Cerebellar nuclear complex (tissue), 1 donor: ENCODE measurements at places on chromosomes 4 and X.
A peak's percentile ranks its signal among the peaks of the same experiment; 100 is the strongest.

DNA sequence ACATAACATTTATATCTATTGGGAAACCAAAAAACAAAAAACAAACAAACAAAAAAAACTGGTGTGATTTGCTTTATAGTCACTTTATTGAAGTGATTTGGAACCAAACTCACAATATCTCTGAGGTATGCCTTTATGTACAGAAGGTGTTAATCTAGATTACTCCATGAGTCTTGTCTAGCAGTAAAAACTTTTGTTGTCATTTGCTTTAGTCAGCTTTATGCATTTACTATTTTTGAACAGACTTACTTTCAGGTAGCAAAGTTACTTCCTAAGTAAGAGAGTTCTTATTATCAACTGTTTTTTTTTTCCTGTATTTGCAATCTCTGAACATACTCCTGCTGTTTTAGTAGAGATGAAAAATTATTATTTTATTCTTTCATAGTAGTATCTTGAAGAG lies 39.5 kb downstream of the RAP1GDS1 start:
- no peak for DNase-seq

GRCh38 chrX:121333942-121334341 lies 286.5 kb downstream of the GLUD2 start:
- no peak for DNase-seq

DNA sequence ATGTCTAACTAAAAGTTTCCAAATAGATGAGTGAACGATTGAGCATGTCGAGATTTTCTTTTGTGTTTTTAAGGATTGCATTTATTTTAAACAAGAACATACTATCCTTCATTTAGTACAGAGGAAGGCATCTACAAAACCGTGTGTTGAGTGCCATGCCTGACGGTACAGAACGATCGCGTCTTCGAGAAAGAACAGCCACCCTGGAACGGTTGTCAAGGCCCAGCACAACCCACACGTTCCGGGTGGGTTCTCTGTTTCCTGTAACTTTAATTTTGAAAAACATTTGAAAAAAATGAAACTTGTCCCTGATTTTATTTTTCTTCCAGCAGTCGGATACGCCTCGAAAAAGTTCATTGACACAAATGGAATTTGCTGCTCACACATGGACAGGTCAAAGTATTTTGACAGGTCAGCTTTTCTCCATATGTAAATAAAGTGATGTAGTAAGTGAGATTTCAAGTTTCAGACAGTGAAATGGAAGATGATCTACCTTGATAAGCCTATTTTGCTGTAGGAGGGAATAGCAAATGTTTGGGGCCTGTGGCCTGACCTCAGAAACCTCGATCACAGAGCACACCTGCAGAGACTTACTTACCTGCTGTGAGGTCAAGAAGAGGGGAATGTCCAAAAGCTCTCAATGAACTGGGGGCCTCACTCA lies 24.4 kb upstream of the CYP4V2 start:
- no peak for DNase-seq

- no peak for DNase-seq
Observed at GRCh38 chrX:100924375-100924774, 4.3 kb downstream of the XKRX start.

GRCh38 chr4:82906469-82906868 lies 5.9 kb downstream of the THAP9 start:
- DNase-seq = no peak

DNA sequence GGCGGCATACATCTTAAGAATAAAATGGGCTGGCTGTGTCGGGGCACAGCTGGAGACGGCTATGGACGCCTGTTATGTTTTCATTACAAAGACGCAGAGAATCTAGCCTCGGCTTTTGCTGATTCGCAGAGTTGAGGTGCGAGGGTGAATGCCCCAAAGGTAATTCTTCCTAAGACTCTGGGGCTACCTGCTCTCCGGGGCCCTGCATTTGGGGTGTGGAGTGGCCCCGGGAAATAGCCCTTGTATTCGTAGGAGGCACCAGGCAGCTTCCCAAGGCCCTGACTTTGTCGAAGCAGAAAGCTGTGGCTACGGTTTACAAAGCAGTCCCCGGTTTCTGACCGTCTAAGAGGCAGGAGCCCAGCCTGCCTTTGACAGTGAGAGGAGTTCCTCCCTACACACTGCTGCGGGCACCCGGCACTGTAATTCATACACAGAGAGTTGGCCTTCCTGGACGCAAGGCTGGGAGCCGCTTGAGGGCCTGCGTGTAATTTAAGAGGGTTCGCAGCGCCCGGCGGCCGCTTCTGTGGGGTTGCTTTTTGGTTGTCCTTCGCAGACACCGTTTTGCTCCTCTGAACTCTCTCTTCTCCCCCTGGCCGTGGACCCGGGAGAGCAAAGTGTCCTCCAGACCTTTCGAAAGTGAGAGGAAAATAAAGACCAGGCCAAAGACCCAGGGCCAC lies 1.9 kb downstream of the SHOX start:
- no peak for DNase-seq

DNA sequence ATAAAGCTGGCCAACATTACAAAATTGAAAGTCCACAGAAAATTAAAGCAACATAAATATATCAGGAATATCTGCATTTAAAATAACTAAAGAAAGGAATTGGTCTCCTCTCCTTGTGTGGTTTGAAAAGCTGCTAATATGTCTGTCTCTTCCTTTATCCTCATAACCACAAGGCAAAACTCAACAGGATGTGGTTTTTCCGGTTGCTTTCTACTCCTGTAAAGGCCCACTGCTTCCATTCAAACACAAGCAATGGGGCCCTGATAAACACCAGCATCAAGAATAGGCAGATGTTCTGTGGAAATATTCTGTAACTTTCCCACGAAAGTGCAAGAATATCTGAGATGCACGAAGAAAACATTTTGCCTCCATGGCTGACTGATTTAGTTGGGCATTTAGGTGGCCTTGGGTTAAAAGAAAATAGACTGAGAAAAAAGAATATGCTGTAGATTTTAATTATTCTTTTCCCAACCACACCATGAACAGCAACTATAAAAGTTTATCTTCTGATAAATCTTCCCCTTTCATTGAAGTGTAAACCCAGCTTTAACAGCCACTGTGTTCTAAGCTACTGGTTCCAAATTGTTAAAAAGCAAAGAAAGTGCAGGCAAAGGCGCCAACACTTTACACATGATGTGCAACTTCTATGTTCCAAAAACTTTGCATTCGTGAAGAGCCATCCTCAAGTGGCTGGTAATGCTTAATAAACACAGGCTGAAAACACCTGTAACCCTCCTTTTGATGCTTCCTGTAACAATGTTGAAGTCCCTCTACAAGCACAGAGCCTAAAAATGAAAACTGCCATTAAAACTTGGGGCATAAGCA lies 50.5 kb upstream of the NDST3 start:
- no peak for DNase-seq

- DNase-seq = no peak
Observed at GRCh38 chr4:176156656-176157055, 38.7 kb downstream of the SPATA4 start.

GRCh38 chr4:26140150-26140898 lies 180.5 kb upstream of the RBPJ start:
- DNase-seq = no peak

- no peak for DNase-seq
Observed at GRCh38 chr4:4856071-4857000, 3.1 kb upstream of the MSX1 start.

DNA sequence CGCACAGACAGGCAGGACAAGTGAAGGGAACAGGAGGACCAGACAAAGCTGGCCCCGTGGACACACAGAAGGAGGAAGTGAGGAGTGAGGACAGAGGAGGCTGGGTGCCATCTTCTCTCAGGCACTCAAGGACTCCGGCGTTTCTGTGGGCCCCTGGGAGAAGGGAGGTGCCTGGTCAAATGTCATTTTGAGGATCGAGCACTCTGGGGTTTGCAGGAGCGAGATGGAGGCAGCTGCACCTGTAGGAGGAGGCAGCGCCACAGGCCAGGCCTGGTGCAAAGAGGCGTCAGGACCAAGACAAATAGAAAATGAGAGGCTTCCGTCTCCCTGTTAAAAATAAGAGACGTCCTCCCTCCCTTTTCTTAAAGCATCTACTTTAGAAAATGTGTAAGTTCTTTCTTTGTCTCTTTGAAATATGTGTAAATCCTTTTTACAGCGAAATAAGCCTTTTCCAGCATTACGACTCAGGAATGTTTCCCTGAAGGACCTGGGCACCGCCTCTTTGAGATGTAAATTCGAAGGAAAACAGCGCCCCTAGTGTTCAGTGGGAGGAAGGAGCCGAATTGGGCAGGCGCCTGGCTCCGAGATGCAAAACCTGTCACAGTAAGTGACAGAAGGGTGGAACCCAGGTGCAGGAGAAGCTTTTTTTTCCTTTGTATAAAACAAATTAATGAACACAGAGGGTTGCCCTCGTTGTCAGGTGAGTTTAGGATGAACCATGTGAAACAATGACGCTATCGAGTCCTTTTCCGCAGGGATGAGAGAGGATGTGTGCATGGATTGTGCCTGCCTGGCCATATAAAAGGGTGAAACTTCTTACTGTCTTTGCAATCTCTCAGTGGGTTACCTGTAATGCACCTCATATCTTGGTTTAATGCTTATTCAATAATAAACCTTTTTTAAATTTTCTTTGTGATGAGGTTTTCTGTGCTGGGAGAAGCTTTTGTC lies 1.4 kb upstream of the C4orf50 start:
- peak; percentile 22 for DNase-seq

GRCh38 chrX:69546417-69546816 lies 42.3 kb downstream of the NALF2 start:
- no peak for DNase-seq

- no peak for DNase-seq
Observed at GRCh38 chrX:139091066-139091465, 379.5 kb upstream of the FGF13 start.

DNA sequence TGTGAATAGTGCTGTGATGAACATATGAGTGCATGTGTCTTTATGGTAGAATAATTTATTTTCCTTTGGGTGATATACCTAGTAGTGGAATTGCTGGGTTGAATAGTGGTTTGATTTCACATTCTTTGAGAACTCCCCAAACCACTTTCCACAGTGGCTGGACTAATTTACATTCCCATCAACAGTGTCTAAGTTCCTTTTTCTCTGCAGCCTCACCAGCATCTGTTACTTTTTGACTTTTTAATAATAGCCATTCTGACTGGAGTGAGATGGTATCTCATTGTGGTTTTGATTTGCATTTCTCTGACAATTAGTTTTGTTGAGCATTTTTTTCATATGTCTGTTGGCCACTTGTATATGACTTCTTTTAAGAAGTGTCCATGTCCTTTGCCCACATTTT lies 29.1 kb downstream of the JADE3 start:
- no peak for DNase-seq

DNA sequence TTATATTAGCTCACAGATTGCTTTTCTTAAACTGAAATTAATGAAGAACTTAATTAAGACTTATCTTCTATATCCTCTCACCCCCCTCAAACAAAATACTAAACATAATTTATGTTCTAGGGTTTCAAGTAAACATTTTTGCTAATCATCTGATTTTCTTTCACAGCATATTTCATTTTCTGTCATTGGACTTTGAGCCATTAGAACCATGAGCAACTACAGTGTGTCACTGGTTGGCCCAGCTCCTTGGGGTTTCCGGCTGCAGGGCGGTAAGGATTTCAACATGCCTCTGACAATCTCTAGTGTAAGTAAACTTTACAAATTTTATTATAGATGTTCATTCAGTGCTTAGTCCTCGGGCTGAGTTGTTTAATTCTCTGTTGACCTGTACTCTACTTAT lies 3.3 kb downstream of the PDLIM5 start:
- DNase-seq = no peak

DNA sequence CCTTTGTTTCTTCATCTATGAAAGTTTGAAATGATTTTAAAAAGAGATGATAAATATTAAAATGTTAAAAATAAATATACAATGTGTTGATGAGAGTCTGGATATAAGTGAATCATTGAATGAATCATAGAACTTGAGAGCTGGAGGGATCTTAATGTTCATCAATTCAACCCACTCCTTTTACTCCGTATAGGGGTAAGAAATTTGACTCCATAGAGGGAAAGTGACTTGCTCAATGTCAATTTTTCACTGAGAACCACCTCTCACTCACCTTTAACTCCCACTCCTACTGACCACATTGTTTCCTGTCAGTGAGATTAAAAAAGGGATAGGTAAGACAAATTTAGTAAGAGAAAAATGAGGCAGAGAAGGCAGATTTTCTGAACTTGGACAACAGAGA lies 557.2 kb upstream of the GRIA3 start:
- DNase-seq = no peak

GRCh38 chr4:161321706-161322105 lies 842.1 kb downstream of the FSTL5 start:
- DNase-seq = no peak

DNA sequence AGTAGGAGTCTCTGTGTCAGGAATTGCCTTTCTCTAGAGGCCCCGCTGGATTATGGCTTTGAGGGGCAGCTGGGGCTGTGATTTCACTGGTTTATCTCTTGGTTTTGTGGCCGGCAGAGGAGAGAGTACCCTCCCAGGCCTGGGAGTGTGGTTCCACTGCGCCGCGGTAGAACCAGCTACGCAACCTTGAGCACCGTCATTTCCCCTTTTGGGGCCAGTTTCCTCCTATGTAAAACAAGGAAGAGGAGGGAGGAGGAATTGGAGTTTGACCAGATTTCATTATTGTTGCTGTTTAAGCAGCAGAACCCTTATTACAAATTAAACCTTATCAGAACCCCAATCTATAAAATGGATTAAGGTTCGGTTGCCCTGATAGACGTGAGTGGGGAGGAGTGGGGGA lies 4.4 kb downstream of the SOX3 start:
- no peak for DNase-seq

DNA sequence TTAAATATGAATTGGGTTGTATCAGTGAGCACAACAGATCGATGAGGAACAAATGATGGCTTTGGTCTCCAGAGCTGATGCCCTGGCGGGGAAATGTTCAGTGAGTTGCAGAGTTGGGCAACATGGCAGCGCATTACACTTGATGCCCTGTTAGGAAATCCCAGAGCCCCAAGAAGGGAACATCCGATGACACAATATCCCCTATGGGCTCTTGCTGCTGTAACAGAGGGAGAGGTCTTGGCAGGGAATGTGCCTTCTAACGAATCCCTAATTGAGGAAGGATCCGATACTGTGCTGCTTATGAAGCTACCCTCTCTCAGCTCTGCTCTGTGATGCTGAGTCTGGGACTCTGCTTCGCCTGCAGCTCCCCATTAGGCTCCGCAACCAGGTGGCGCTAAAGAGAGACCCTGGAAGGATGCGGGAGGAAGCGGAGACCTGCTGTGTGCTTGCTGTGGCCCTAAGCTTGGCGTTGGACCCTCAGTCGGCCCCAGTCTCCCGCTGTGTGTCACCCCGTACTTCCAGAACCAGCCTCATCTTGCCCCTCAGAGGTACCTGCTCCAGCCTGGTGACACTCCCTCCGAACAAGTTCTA lies 38.9 kb downstream of the PDHA1 start:
- DNase-seq = no peak

- no peak for DNase-seq
Observed at GRCh38 chr4:92477298-92477697, 173.5 kb downstream of the GRID2 start.

- DNase-seq = peak; percentile 3
Observed at GRCh38 chrX:65035446-65035770, 59.2 kb upstream of the ZC4H2 start.

DNA sequence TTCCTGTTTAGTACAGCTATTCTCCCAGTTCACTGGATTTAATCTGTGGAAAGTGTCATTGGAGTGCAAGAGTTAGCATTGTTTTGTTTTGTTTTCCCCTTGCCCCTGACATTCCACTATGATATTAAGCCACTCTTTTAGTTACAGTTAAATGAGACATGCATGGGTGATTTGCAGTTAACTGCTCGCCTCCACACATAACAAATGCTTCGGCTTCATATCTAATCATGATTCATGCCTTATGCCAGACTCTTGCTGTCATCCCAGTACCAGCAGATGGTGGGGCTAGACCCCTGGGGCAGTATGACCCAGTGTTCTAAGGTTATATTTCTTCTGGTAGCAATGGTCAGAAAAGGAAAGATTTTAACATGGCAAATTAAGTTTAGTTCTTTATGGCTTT lies 80.1 kb downstream of the RAP1GDS1 start:
- DNase-seq = peak; percentile 57
